ENCODE measurements at places on chromosomes 7 and 10.

DNA sequence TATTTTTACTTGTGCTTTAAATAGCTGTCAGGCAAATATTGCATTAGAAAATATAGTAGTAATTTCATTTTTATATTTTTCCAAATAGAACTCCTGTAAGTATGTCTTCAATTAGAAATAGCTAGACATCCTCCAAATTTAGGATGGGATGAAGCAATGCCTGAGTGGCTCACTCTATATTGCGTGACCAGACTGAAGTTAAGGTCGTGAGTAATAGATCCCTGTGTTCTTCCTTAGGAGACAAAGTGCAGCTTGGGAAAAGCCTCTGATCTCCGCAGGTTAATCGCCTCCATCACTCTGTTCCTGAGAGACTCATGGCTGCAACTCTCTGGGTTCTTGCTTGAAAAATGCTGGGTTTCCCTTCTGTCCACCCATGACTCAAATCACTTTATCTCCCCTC is 484.8 kb upstream of the ANKRD30A start:
- no peak for DNase-seq

DNA sequence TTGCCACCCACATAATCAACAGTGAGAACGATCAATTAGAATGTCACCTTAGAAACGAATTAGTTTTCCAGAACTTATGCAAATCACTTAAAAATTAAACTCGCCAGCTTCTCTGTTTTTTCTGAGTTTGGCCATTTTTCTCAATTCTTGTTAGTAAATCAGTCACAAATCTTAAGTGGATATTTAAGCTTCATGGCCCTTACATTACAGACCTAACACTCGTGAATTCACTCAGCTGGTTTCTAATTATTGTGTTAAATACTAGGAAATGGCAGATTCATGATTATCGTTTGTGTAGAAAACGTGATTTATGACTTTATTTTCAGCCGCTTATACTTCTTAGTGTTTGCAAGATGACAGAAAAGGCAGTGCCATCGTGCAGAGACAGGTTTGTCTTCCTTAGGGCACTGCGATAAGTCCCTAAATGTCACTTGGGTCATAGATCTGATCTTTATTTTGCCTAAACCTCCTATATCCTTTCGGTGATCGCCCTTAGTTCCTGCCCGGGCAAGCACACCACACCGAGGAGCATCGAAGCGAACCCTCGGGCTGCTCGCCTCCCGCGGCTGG is 587 bp upstream of the CELF2 start:
- DNase-seq = no peak

DNA sequence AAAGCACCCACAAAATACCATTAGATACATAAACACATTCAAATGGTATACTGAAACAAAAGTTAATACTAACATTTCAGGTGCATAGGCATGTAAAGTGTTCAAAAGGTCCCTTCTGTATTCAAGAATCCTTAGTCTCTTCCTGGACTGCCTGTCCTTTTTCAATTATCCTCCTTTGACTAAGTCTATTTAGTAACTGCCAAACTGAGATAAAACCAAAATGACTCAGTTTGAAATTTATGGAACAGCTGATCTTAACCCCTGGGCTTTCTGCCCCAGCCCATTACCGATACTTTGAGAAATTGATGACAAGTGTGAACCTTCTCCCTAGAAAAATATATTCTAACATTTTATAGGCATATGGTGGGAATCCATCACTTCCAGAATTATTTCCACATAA is 5.4 kb downstream of the EPC1 start:
- DNase-seq = no peak

DNA sequence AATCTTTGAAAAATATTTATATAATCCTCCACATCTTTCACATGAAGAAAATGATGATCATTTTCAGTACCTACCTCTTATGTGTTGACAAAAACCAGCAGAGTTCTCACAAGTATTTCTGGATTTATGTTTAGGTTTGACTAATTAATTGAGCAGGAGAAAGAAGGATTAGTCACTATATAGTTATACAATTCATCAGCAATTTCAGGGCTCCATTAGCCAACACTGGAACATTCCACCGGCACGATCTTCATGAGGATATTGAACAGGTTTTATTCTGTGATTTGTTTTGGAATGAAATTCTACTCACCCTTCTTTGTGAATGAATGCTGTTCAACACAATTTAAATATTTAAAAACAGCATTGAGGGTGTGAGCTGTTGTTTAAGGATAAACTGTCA is 163.2 kb downstream of the SEM1 start:
- DNase-seq = no peak

DNA sequence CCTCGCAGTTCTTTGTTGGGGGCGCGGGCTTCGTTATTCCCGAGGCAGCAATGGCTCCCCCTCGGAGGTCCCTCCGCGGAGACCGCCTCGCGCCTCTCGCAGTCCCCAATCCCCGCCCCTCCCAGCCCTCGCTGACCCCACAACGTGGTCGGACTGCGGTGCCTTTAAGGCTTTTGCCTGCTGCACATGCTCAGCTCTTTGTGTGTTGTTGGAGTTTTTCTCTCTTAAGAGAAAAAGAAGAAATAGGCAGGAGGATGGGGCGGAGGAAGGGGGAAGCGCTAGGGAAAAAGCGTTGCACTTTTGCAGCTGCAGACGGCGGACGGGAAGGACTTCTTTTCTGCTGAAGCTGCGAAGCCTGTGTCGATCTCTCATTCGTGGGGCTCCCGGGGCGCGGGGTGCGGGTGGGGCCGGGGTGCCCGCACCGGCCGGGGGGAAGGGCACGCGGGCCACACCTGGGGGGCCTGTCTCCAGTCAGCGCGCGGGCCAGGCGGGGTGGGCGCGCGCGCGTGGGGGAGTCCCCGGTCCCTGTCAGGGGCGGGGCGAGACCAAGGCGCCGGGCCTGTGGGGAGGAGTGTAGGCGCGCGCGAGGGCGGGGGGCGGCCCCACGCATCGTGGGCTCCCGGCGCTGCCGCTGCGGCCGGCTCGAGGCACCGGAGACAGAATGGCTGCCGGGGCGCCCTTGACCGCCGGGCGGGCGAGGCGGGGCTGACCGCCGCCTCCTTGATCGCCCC is 445 bp upstream of the ATRNL1 start:
- DNase-seq = peak; percentile 59

- no peak for DNase-seq
Observed at GRCh38 chr7:19871102-19871501, 97.7 kb upstream of the TMEM196 start.

GRCh38 chr10:75400771-75401568 is 594 bp downstream of the ZNF503 start:
- DNase-seq = no peak
